Epithelial cell of proximal tubule (primary cell): ENCODE measurements at places on chromosomes 11 and 22.

- no peak for DNase-seq
Measured at GRCh38 chr11:10778217-10778970, 27.3 kb downstream of the CTR9 start.

DNA sequence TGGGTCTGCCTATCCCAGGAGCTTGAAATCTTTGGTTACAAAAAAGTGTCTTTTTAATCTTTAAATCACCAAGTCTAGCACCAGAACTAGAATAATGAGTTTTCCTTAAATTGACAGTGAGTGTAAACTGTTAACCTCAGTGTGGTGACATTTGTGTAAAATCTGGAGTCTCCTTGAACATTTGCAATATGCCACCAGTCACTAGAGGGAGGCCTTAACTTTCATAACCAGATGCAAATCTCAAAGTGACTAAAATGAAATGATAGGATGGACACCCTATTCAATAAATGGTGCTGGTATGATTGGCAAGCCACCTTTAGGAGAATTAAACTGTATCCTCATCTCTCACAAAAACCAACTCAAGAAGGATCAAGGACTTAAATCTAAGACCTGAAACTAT, 8.3 kb upstream of the SCGB1D2 start:
- DNase-seq = no peak

DNA sequence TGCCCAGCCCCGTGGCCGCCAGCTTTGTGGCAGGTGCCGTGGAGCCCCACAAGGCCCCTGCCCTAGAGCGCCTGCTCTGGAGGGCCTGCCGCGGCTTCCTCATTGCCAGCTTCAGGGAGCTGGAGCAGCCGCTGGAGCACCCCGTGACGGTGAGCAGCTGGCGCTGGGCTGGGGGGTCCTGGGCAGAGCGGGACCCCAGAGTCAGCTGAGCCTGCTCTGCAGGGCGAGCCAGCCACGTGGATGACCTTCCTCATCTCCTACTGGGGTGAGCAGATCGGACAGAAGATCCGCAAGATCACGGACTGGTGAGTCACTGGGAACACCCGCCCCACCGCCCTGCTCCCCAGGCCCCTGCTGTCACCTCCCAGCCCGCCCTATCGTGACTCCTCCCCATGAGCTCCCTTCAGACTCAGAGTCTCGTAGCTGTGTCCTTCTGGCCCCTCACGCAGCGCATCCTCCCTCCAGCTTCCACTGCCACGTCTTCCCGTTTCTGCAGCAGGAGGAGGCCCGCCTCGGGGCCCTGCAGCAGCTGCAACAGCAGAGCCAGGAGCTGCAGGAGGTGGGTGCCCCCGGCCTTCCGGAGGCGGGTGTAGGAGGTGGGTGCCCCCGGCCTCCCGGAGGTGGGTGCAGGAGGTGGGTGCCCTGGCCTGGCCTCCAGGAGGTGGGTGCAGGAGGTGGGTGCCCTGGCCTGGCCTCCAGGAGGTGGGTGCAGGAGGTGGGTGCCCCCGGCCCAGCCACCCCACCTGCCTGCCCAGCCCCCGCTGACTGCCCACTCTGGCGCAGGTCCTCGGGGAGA, 4.7 kb downstream of the TCIRG1 start:
- DNase-seq = no peak

DNA sequence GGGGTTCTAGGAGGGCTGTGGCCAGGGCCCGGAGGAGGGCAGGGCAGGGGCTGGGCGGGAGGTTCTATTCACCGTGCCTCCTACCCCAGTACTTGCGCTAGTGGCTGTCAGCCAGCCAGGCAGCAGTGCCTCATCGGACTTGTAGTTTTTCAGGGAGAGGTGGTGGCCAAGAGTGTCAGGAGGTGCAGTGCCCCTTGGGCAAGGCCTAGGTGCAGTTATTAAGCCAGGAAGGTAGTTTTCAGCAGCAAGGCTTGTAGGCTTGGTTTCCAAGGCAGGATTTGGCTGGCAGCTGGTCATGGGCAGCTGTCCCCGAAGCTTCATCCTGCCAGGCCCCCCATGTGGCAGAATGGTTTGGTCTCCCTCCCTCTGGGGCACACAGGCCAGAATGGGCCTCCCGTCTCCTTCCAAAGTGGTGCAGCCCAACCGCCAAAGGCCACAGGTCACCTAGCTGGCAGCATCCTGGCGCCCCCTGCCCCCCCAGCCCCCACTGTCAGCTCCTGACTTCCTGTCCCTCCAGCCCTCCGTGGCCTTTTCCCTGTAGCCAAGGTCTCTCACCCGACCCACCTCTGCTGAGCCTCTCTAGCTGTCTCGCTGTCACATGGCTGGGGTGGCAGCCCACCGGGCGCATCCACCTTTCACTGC, 8.5 kb downstream of the CCDC88B start:
- DNase-seq = no peak

DNA sequence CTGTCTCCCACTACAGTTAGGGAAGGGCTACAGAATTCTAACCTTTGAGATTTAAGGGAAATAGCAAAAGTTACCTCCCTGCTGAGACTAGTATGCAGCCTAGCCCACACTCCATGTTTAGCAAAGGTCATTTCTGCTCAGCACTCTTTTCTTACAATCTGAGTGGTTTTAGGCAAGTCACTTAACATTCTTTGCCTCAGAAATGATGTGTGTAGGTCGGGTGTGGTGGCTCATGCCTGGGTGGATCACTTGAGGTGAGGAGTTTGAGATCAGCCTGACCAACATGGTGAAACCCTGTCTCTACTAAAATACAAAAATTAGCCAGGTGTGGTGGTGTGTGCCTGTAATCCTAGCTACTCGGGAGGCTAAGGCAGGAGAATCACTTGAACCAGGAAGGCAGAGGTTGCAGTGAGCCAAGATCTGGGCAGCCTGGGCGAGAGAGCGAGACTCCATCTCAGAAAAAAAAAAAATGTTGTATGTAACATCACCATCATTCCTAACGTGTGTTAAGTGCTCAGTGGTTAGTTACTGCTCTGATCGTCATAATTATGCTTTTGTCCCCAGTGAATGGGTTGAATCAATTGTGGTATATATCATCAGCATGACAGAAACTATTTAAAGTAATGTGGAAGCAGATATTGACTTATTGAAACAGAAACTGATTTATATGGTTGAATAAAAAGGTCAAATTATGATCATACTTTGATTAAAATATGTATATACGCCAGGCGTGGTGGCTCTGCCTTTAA, 55.0 kb downstream of the COPB1 start:
- DNase-seq = no peak

GRCh38 chr22:46575911-46576555, 38.6 kb upstream of the CELSR1 start:
- no peak for DNase-seq

GRCh38 chr11:36449561-36450096, 60.4 kb downstream of the TRAF6 start:
- no peak for DNase-seq

- DNase-seq = no peak
Measured at GRCh38 chr11:76807206-76807875, 24.2 kb downstream of the TSKU start.

GRCh38 chr11:108239076-108239475, 16.2 kb downstream of the ATM start:
- no peak for DNase-seq

DNA sequence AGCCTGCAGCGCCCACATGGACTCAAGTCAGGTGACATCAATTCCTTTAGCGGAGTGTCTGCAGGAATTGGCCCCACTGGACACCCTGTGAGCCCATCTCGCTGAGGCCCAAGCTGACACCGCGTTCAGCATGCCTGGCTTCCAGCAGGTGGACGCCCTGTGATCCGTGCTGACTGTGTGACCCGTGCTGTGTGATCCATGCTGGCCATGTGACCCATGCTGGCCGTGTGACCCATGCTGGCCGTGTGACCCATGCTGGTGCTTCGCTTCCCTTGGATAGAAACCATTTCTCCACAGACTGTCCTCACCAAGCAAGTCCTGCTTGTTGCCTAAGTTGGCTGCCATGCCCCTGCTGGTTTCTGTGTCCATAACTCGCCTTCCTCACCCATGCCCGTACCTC, 392.1 kb downstream of the BRD1 start:
- DNase-seq = no peak

DNA sequence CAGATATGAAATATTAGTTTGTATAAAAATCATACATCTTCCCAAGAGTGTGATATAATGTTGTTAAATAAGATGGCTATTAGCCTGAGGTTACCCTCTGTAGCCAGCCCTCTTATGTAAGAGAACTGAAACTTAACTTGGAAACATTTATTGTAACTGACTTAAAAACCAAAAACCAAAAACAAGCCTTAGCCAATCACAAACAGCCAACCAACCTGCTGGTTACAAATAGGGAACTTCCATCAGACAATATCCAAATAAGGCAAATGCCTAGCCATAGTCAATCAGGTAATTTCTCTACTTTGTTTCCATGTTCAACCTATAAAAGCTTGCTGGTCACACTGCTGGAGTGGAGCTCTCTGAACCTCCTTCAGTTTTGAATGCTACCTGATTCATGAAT, 14.1 kb downstream of the KBTBD3 start:
- no peak for DNase-seq

DNA sequence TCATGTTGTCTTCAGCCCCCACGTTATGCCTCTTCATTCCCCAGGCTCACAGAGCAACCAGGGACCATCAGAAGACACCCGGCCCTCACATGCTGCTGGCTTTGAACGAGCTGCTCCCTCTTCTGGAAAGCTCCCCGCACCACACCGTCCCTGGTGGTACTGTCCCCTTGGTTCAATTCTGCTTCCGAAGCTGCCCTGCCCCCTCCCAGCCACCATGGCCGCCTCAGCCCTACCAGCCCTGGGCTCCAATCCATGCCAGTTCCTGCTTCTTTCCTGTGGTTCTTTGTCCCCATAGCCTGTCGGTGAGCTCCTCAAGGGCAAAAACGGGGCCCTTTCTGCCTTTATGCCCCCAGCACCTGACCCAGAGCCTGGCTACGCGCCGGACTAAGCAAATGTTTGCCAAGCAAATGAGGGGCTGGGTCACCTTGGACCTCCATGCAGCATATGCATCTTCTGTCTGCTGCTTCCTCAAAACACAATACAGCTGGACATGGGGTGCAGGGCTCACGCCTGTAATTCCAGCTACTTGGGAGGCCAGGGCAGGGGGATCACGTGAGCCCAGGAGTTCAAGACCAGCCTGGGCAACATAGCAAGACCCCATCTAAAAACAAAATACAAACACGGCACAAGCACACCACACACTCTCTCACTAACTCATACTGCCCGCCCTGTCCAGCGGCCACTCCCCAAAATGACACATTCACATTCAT, 21.3 kb downstream of the TNKS1BP1 start:
- DNase-seq = no peak

GRCh38 chr11:84564867-84565184, 1062.3 kb downstream of the DLG2 start:
- DNase-seq = no peak

DNA sequence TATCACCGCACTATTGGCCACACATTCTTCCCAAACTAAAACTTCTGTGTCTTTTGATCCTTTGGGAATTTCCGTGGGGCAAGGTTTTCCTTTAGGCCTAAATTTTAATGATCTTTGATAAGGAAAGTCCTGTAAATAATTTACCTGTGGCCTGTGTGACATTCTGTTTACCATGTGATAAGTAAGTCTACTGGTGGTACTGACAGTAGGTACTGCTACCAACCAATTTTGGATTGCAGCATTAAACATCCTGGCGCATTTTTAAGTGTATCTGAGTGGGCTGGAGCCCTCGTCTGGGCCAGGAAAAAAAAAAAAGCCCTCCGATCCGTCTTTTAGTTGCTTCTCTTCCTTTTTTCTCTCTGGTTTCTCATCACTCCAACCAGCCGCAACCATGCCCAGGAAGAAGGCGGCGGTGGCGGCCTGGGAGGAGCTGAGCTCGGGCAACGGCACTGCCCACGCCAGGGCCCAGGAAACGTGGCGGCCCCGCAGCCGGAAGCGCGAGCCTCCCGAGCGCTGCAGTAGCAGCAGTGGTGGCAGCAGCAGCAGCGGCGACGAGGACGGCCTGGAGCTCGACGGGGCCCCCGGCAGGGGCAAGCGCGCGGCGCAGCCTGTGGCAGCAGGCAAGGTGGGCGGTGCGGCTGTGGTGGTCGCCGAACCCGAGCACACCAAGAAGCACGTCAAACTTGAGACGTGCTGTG, 33.6 kb downstream of the ASRGL1 start:
- DNase-seq = no peak

DNA sequence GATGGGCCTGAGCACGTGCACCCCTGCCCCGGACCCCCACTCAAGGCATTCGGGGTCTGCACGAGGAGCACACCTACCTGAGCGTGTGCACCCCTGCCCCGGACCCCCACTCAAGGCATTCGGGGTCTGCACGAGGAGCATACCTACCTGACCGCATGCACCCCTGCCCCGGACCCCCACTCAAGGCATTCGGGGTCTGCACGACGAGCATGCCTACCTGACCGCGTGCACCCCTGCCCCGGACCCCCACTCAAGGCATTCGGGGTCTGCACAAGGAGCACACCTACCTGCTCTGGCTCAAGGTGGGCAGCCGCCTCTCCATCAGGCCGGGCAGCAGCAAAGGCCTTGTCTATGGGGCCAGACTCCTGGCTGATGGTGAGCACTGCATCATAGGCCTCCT, 48.7 kb upstream of the LRRC32 start:
- no peak for DNase-seq

GRCh38 chr11:88535266-88535665, 197.7 kb upstream of the CTSC start:
- no peak for DNase-seq

- DNase-seq = no peak
Measured at GRCh38 chr11:134038897-134039470, 29.9 kb upstream of the JAM3 start.

DNA sequence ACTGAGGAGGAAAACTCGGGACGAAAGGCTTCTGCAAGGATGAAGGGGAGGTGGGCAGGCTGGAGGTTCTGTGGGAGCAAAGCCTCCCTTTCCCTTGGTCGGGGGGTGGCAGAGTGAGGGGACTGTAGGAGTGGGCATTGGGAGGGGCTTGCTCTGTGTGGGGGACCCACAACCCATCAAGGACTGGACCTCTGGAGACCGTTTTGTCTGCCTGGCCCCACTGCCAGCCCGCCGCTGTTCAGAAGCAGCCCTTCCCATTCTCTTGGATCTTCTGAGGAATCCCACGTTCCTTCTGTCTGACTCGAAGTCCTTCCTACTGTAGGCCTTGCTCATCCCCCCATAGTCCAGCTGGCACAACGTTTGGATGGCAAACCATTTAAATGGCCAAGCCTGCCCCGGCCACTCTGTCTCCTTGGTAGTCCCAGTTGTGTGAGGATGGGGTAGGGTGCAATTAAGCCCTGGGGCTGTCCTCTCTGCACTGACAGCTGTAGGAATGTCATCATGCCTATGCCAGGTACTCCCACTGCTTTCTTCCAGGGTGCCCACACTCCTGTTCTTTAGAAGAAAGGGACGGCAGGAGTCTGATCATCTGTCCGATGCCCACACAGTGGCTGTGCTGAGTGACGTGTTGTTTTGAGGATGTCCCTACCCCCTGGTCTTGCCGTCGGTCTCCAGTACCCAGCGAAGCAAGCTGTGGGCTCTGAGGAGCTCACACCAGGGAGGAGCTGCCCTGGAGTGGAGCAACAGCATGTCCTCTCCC, 17.0 kb upstream of the NECTIN1 start:
- no peak for DNase-seq

DNA sequence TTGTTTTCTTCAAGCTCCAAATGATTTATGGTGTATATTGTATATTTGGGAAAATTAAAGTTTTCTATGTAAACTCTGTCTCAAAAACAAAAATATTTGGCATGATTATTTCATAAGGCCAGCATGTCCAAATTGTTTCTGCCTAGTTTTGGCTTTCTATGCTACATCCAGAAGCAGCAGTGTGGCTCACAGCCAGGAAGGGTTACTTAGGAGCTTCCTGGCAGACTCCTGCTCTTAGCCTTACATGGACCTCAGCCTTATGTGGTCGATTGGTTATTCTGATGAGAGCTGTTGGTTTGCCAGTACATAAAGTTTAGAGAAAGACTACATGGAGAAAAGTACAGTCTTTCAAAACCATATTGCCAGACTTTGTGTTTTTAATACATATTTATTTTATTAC, 297.7 kb upstream of the FAT3 start:
- no peak for DNase-seq

GRCh38 chr11:64670975-64671374, 52.0 kb downstream of the NRXN2 start:
- no peak for DNase-seq
